H7 (cell line): ENCODE measurements at places on chromosomes 16 and 17.
A peak's percentile ranks its signal among the peaks of the same experiment; 100 is the strongest.

- DNase-seq = peak; percentile 75
Measured at GRCh38 chr17:7834542-7834956, 532 bp downstream of the KDM6B start.

GRCh38 chr17:28773736-28774135 lies 29.9 kb downstream of the TRAF4 start:
- DNase-seq = no peak

- DNase-seq = peak; percentile 64
Measured at GRCh38 chr17:54967621-54968261, 713 bp downstream of the COX11 start.

GRCh38 chr17:62611728-62612127 lies 15.7 kb upstream of the MRC2 start:
- no peak for DNase-seq

DNA sequence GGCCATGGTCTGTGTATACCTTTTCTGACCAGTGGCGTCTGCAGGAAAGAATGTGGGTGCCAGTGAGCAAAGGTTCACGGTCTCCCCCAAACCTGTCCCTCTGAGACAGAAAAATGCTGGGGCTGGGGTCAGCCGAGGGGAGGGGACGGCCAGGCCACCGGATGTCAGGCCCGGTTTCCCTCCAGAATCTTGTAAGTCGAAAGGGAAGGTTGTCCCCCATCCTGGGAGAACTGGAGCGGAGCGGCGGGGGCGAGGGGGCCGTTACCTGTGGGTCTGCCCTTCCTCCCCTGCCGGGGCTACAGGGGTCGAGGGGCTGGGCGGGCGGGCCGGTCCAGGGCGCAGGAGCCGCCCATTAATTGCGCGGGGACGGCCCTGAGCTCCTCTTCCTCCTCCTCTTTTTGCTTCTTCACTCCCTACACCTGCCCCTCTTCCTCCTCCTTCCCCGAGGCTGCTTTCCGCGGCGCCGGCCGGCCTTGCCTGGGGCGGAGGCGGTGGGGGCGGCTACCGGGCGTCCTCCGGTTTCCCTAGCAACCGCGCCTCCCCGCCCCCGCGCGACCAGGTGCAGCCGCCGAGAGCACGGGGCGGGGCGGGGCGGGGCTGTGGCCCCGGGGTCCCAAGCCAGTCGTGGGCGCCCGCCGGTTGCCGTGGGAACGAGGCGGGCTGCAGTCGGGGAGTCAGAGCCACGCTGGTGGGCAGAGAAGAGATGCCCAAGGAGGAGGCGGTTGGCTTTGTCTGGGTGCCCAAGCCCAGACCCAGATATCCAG lies at the start of gene MARCHF10:
Gene MARCHF10 (minus strand): TSS at position 503 of the 764 bp plus-strand sequence. CDS start 6,579 bp downstream, outside the sequence.
- peak; percentile 96 for DNase-seq

DNA sequence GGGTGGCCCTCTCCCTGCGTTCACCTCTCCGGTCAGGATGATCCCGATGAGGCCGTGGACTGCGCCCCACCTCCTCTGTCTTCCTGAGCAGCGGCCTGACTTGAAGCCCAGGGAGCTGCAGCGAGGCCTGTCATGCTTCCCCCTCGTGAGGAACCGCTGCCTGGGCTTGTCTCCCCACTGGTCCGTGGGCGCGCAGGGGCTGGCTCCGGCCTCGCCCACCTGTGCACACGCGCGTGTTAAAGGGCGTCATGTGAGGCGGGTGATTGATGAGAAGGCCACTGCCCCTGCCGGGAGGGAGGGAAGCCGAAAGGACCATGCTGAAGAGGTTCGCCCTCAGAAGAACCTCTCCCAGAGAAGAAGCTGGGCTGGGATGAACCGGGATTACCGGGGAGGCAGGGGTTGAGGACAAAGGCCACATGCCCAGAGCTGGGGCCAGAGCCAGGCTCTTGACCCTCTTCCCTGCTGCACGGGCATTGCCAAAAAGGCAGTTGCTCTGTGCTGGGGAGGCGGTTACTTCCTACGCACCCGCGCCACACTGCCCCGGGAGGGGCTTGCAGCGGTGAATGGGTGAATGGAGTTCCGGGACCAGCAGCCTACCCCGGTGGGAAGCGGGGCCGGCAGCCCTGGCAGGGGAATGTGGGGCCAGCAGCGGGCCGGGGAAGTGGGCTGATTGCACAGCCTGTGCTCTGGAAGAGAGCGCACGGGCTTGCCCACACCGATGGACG lies 85.9 kb upstream of the GSE1 start:
- no peak for DNase-seq

DNA sequence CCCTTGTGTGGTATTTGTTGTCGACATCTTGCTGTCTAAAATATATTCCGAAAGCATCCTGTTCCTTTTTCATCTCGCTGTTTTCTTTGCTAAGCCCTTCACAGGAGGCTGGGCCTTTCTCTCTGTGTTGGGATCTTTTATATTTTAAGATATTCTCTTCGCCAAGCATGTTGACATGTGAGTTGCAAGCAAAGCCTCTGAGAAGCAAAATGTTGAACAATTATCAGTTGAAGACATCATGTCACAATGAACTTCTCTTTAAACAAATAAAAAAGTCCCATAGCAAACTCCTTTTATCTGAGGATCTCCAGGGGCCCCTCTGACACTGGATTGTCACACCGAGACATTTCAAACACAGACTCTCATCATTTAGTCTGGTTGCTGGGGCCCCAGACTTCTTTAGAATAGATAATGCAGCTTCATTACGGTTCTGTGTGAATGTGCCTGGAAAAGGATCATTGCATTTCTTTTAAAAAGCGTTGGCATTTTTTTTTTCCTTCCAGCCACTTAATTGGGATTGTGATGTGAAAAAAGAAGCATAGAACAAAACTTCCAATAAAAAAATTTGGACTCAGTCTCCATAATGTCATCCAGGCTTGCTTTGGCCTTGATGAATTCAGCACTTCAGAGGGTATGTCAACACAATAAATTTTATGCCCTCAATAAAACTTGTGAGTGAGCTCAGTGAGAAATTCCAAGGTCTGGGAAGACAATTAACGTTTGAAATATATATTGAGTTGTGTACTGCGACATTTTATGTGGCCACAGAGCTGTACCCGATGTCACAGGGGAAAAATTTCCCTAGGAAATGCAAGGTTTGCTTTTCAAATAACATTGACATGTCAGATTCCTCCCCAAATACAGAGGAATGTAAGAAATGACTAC lies 496.8 kb downstream of the XYLT1 start:
- DNase-seq = no peak

GRCh38 chr17:36610474-36610873 lies 9.1 kb downstream of the MRM1 start:
- no peak for DNase-seq
